ENCODE measurements at places on chromosomes 1 and 21. TPM values are rescaled to one million over a fixed set of nuclear protein-coding genes. Genes with fewer than 3 reads are reported as not detected.

DNA sequence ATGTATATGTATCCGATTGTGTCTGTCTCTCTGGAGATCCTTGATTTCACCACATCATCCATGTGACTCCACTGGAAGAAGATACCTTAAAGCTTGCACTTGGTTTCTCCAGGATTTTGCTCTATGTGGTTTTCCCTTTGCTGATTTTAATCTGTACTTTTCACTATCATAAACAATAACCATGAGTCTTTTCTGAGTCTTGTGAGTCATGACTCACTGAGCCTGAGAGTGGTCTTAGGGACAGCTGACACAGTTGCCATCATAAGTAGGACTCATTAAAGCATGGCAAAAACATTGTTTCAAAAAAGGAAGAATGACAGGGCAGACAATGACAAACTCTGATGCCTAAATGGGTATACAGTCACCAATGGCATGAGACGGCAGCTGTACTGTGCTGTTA is 226.2 kb downstream of the AKT3 start:
- no peaks in the 10 kb centered on the region for H3K4me1 ChIP-seq
- H3K4me3 ChIP-seq = no peak overlapping the region
- H3K36me3 ChIP-seq = no peaks in the 10 kb centered on the region
- no peak overlapping the region for H3K27ac ChIP-seq

- peak overlapping the region; percentile 85 for H3K27ac ChIP-seq
- no peaks in the 10 kb centered on the region for H3K27me3 ChIP-seq
- no peak for DNase-seq
- H3K4me1 ChIP-seq = peaks cover 11% of the 10 kb centered on the region
Measured at GRCh38 chr1:6785728-6786505, 663 bp downstream of the CAMTA1 start.

- H3K27ac ChIP-seq = no peak overlapping the region
- no peak overlapping the region for H3K4me3 ChIP-seq
- no peaks in the 10 kb centered on the region for H3K36me3 ChIP-seq
- peaks cover 6% of the 10 kb centered on the region for H3K4me1 ChIP-seq
Measured at GRCh38 chr1:63875636-63876035, 101.8 kb downstream of the ROR1 start.

- H3K27me3 ChIP-seq = no peaks in the 10 kb centered on the region
- DNase-seq = no peak
- H3K27ac ChIP-seq = peak overlapping the region; percentile 71
- H3K36me3 ChIP-seq = no peaks in the 10 kb centered on the region
Measured at GRCh38 chr1:15621975-15622374, 4.7 kb downstream of the DDI2 start.

CD53 gene
- 24.0 TPM for total RNA-seq

RERE gene
- total RNA-seq = 107 TPM

S100A9 gene
- 793 TPM for total RNA-seq

SLC35D1 gene
- 10.5 TPM for total RNA-seq

PFDN2 gene
- total RNA-seq = 38.7 TPM

SUSD4 gene
- total RNA-seq = not detected
